Stimulated activated CD4-positive, alpha-beta T cell treated with anti-CD3 and anti-CD28 coated beads, Interleukin-4, amount 100 ng/mL, for 1 hour (primary cell): ENCODE measurements at places on chromosomes 16 and 17.
A peak's percentile ranks its signal among the peaks of the same experiment; 100 is the strongest.

- DNase-seq: peak; percentile 36
These were observed 2.1 kb upstream of the ZSCAN10 start for GRCh38 chr16:3101018-3101840.

DNA sequence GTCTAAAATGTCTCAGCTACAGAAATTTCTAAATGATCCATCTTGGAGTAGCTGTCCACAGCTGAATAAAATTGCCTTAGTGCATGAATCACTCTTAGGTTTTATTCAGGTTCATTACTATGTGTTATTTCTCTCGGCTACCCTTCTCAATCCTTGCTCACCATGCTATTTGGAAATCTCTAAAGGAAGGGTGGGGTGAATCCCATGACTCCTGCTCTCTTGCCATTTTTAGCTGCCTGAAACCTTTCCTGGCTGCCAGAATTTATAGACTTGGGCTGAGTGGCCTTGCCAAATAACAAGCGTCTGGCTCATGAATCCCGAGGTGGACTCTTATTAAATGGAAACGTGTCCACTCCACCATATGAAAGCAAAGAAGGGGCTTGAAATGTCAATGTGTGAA is 936.1 kb upstream of the SOX9 start:
- no peak for DNase-seq

- no peak for DNase-seq
These were observed 76.5 kb upstream of the TNRC6C start for GRCh38 chr17:77882040-77882439.

DNA sequence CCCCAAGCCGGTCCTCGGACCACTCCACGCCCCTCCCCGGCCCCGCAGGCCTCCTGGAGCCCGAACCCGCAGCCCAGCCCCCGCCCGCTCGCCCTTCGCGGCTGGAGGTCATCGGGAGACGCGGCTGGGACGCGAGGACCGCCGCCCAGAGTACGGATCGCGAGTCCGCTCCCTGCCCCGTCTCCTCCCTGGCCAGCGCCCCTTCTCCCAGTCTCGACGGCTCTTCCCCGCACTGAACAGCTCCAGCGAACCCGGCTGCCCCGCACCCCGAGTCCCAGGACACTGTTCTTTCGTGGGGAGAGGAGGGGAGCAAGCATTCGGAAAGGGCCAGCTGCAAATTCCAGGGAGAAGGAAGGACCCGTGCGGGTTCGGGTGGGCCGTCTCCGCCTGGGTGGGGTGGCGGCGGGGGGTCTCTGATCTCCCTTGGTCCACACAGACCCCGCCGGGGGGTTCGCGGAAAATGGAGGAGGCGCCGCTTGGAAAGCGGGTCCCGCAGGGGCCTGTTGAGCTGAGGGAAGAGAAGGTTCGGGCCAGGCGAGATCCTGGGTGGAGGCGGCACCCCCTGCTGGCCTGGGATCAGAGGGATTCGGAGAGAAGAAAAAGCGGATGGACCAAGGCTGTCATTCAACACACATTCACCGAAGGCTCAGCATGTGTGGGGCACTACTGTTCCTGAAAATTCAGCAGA is 632 bp upstream of the RTN4RL1 start:
- DNase-seq: peak; percentile 32

DNA sequence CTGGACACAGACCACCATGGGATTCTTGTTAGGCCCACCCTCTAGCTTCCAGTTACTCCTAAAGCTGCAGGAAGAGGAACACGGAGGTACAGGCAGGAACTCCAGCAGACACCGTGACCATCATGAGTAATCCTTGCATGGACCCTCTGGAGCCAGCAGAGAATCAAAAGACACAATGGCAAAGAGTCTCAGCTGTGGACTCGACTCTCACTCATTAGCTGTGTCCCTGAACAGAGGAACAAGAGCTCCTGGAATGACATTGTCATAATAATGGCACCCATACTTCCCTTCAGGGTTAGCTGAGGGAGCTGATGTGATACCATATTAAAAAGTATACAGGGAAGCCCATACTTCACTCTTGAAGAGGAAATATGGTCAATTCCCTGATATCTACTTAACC is 176.3 kb upstream of the ASIC2 start:
- DNase-seq: no peak

DNA sequence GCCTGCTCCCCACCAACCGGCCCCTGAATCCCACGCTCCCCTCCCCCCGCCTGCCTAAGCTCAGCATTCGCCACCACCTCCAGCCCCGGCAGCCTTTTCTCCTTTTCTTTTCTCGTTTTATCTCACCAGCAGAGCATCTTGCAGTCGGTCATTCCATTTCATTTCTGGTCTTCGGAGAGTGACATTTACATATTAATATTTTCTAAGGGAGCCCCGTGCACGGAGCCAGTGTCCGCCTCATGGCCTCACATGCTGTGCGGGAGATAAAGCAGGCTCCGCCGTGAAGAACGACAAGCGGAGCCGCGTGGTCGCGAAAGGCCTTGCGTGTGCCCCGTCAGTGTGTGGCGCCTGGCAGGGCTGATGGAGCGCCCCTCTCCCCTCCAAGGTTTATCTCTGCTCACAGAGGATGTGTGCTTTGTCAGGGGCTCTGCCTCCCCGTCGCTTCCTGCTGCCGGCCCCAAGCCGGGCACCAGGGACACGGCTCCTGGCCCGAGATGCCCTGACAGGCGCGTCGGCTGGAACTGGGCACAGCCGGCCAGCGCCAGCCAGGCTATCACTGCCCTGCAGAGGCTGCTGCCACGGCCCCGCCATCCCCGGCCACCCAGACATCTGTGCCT is 95.5 kb upstream of the GSE1 start:
- no peak for DNase-seq

DNA sequence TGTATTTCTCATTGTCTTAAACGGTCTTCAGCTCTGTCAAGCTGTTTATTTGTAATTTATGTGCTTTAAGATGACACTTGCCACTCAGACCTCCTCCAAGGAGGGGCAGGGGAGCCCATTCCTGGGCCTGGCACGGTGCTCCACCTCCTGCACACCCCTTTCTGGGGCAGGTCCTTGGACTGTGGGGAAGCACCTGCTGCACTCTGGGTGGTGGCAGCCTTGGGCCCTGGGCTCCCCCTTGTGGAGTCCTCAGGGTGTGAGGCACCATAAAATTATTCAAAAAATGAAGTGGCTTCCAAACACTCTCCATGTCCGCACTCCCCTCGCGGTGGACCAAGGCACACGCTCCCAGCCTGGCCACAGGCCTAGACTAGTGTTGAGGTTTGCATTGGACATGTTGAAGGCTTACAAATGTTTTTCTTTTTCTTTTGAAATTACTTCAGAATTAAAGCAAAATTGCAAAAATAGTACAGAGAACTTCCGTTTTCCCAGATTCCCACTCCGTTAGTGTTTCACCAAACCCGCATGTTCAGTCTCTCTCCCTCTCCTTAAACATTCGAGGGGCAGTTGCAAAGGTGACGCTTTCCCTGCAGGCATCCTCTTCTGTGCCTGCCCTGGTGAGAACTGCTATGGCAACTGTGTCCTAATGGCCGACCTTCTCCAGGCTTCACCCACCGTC is 32.4 kb downstream of the FOXK2 start:
- DNase-seq: peak; percentile 74

DNA sequence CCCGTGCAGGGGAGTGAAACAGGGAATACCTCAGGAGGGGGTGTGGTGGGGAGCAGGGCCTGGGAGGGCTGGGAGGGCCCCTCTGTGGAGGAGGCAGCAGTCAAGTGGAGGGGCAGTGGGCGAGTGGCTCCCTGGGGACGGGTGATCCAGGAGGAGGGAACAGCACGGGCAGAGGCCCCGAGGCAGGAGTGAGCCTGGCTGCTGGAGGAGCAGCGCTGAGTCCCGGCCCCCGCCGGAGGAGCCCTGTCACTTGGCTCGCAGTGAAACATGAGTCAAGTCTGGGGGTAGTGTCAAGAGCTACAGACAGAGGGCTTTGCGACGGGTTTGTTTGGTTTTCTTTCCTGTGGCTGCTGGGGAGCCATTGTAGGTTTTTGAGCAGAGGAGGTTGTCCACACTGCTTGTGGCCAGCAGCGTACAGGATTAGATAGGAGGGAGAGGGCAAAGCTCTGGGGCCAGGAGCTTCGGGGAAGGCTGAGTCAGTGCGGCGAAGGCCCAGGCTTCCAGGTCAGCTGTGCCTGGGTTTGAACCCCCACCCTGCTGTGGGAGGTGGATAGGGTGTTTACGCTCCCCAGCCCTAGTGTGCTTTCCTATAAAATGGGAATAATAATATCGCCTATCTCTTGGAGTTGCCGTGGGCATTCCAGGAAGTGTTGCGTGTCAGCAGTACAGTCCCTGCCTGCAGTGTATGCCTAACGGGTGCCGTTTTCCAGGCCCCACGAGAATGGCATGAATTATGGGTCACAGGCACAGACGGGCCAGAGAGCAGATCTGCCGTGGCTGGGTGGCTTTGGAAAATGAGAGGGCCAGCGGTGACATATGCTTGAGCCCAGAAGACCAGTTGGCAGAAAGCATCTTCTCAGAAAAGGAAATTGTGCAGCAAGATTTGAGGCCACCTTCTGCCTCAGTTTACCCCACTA is 115.9 kb upstream of the CIBAR2 start:
- DNase-seq: no peak

- no peak for DNase-seq
These were observed 29.0 kb downstream of the PLCD3 start for GRCh38 chr17:45103269-45103795.

- no peak for DNase-seq
These were observed 29.9 kb downstream of the ACTG1 start for GRCh38 chr17:81482673-81483072.

DNA sequence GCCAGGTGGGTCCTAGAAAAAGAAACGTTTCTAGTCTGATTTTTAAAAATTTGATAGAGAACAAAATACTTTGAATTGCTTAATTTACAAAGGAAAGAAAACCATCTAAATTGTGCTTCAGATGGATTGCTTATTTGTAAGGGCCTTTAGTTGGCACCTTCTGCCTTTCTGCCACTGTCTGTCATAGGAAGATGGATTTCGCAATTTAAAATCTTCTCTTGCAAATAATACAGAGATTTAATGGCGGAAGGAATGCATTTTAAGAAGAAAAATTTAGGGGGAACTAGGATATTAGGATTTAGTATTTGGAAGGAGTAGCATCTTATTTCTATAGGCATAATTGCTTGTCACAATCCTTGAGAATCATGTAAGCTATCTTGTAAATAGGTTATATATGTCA is 175.5 kb upstream of the RBL2 start:
- DNase-seq: no peak

DNA sequence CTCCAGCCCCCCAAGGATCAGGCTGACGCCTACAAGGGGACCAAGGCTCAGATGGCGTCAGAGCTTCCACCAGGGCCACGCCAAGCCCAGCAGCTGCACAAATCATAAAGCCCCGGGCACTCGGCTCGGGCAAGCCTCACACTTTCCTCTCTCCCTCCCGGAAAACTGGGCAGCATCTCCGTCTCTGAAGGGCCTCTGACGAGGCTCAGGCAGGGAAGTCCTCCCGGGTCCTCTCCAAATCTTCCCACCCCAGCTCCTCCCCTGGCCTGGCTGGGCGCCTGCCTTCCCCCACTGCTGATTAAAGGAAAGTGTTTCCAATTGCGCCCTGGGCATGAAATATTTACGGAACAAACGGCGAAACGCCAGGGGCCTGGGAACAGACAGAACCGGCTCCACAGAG is 38.5 kb downstream of the PIEZO1 start:
- no peak for DNase-seq

GRCh38 chr17:64992325-64992802 is 64.2 kb downstream of the GNA13 start:
- DNase-seq: no peak

- no peak for DNase-seq
These were observed 34.4 kb upstream of the PHAF1 start for GRCh38 chr16:67075331-67075730.

GRCh38 chr17:46108550-46109110 is 84.6 kb downstream of the KANSL1 start:
- no peak for DNase-seq

DNA sequence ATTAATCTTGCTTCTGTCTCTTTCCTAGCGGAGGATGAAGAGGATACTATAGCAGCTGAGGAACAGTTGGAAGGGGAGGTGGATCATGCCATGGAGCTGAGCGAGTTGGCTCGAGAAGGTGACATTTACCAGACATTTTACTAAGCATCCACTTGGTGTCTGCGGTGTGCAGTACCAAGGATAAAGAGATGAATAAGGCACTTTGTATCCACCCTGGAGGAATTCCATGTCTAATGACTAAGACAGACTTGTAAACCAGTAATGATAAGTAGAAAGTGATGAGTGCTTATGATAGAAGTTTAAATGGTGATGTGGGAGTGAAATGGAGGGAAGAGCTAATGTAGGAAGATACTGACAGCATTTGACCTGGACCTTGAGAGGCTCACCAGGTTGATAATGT is 12.0 kb downstream of the SRCAP start:
- DNase-seq: no peak

DNA sequence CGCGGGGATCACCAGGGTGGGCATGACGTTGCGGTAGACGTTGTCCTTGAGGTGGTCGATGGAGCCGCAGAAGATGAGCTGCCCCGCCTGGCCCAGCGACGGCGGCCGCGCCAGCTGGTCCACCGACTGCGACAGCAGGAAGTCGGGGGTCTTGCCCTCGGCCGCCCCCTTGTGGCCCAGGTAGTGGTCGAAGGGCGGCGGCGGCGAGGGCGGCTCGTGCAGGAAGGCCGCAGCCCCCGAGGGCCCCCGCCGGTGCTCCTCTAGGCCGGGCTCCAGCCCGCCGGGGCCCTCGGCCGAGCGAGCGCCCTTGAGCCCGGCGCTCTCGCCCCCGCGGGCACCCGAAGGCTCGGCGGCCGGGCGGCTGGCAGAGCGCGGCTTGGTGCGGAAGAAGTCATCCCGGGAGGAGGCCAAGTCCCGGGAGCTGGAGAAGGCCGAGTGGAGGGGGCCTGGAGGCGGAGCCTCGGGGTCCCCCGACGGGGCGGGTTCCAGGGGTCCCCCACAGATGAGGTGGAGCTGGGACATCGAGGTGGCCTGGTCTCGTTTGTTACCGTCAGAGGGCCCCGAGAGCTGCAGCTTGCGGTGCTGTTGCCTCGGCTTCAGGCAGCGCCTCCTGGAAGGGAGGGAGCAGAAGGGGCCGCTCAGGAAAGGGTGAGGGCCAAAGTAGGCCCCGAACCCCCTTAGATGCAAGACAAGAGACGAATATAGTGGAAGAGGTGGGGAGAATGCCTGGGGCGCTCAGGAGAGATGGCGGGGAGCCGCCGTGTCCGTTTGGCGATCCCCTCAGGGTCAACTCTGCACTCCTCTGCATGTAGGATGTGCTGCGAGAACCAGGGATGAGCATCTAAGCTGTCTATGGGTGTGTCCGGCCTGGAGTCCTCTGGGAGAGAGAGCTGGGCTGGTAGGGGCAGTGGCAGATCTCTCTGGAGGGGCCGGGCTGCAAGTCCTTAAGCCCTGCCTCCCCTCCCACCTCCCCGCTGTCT is 8.8 kb downstream of the FAM171A2 start:
- DNase-seq: peak; percentile 72

- DNase-seq: no peak
These were observed 98.3 kb downstream of the CMIP start for GRCh38 chr16:81542609-81543570.

DNA sequence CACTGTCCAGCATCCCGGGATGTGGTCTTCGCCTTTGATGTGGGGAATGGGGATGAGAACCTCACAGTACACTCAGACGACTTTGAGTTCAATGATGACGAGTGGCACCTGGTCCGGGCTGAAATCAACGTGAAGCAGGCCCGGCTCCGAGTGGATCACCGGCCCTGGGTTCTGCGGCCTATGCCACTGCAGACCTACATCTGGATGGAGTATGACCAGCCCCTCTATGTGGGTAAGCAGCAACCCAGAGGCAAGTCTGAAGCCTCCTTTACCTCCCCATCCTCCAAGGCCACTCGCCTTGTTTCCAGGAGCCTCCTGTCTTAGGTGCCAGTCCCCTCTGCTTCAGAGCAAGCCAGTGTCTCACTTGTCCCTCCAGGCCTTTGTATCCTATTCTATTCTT is 10.2 kb downstream of the CNTNAP1 start:
- DNase-seq: no peak
